Umbilical cord (tissue), 2 donors: ENCODE measurements at places on chromosomes 12 and 14. TPM values are rescaled to one million over a fixed set of nuclear protein-coding genes. Genes with fewer than 3 reads are reported as not detected.

GRCh38 chr12:83067981-83068380 lies 381.3 kb downstream of the TMTC2 start:
- no peak for DNase-seq

DNA sequence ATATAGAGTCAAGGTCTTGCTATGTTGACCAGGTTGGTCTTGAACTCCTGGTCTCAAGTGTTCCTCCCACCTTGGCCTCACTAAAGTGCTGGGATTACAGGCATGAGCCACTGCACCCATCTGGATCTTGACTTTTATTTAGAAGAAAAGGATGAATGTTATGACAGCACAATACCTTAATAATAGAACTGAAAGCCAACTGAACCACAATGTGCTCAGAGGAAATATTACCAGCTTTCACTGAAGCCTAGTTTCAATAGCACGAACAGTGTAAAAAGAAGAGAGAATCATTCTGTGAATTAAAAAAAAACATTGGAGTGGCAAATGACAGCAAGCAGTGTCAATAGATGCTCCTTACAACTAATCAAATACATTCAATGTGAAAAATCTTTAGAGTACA lies 239.2 kb upstream of the RMST start:
- no peak for DNase-seq

GRCh38 chr14:54738009-54738408 lies 164.6 kb downstream of the GCH1 start:
- no peak for DNase-seq

The ZBTB42 gene
- 3.9 TPM for total RNA-seq

DNA sequence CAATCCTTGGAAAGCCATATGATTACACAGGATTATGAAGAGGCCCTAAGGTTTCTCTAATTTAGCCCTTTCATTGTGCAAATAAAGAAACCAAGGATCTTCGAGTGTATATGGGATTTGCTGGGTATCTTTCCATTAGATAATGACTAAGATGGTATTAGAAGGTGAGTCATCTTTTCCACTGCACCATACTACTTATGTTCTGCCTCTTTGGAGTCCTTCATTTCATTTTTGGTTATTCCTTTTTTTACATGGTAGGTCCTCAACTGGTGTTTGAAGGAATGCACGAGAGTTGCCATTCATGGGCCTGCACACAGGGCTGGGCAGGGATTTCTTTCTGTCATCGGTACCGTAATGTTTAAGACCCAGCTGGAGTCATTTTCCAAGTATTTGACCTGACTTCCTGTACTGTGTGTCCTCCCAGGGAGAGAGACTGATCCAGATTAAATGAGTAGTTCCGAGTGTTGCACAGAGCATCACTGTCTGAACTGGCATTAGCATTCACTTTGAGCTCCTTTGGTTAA lies 85.7 kb downstream of the BORCS5 start:
- DNase-seq, result peak; percentile 39

The ABCC9 gene
- 37.1 TPM for total RNA-seq

DNA sequence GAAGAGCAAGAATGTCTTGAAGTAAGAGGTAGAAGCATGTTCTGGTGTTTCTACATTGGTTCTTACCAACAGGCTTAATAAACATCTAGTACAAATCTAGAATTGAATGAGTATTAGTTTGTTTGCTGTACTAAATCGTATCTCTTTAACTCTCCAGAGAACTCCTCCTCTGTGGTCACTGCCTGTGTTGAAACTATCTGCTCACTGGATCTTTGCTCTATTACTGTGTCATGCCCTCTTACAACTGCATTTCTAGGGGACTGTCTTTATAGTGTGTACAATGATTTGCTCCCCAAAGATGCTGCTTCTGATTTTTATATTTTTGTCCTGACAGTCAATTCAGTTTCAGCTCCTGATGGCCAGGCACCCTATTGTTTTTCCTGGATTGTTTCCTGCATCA lies 50.1 kb upstream of the E2F7 start:
- DNase-seq, result no peak

- DNase-seq, result no peak
Measured at GRCh38 chr12:65525491-65526141, 247.1 kb downstream of the MSRB3 start.

GRCh38 chr14:73180385-73180805 lies 44.1 kb downstream of the PSEN1 start:
- DNase-seq, result peak; percentile 87

DNA sequence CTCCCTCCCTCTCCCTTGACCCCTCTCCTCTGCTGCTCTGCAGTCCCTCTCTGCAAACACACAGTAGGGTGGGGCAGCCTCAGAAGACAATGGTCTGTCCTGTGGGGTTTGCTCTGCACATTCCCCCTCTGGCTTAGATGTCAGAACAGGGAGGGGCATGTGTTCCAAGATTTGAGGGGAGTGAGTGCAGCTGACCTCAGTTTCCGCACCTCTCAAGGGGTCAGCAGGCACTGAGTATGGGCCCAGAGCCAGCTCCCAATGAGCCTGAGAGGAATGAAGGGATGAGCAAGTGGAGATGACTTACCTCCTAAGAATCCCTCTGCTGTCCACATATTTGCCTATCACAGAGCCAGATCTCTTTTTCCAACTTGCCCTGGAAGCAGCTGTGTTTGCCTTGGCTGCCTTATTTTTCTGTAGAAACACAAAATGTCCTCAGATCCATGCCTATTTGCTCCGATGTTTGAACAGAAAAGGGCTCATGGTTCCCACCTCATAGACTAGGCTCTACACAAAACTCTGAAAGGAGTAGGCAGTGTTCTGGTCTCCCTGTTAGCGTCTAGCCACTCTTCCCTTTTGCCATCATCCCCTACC lies 111.4 kb downstream of the CRACR2A start:
- DNase-seq, result no peak

- DNase-seq, result no peak
Measured at GRCh38 chr12:124764451-124764850, 99.2 kb downstream of the SCARB1 start.

GRCh38 chr14:89029961-89030694 lies 205.7 kb downstream of the TTC8 start:
- DNase-seq, result no peak

The MYF5 gene
- total RNA-seq, result 7.5 TPM

DNA sequence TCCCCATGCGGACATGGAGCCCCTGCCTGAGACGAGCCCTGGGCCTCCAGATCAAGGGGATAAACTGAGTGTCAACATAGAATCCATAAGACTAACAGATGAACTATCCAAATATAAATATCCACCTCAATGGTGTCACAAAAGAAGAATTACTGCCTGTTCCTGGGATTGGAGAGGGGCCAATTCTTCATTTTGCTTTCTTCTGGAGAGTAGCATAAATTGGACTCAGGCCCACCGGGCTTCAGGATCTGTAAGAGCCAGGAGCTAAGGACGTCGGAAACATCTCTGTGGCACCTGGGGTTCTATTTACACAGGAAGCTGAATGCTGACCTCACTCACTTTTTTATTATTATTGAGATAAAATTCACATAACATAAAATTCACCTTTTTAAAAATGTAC lies 408.2 kb upstream of the CCDC196 start:
- no peak for DNase-seq

GRCh38 chr14:98323836-98324235 lies 948.2 kb downstream of the BCL11B start:
- DNase-seq, result no peak

- no peak for DNase-seq
Measured at GRCh38 chr14:49220492-49220891, 365.7 kb downstream of the RPS29 start.

DNA sequence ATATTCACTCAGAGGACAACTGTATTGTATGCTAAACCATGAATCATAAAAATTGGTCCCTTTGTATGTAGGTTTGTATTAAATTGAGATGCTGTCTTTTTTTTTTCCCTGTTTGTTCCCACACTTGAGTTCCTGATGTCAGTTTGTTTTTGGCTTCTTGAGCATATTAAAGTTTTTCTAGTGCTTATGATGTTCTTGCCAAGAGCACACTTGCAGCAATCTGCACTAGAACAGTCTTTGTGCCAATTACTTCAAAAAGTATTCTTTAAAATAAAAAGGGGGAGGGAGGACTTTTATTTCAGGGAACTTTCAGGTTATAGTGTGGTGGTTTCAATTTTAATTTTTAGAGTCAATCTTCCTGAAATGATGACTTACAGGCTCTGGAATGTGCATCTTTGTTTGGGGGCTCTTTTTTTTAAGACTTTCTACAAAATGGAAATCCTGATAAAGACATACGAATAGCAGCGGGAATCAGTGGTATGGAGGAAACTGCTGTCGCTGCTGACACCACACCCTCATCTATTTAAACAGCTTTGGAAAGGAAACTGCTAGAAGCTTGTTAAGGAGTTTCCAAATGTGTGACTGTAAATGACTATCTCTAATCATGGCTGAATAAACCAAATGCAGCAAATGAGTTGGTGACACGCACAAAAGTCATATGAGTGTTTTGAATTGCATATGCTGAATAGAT lies 188.6 kb downstream of the EGLN3 start:
- peak; percentile 48 for DNase-seq

The CAPS2 gene
- 18.1 TPM for total RNA-seq
